ENCODE measurements at places on chromosomes 6 and 20.

DNA sequence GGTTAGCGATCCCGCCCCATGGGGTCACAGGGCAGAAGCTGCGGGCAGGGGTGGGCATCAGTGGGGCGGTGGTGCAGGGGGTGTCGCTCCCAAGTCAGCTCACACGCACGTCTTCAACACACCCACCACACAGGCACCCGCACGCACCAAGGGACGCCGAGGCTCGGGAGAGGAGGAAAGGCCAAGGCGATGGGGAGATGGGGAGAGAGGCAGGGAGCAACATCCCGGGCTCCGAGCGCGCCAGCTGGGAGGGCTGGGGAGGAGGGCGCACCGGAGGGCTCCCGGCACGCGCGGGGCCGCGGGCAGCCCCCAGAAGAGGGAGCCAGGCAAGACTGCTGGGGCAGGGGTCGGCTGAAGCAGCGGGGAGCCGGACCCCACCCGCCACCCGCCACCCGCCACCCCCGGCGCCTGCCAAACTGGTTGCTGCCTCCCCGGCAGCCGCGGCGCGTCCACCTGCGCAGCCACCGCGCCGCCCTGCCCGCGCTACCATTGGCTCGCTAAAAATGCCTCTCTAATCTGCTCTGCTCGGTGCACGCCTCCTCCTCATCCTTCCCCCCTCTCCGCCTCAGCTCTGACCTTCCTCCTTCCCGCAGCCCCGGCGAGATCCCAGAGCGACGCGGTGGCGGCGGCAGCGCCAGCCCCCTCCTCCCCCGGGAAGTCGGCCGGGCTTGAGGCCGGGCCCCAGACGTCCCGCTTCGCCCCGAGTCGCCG, at the start of gene PACSIN1:
TSS of gene PACSIN1 (plus strand) at position 546 of the 711 bp plus-strand sequence. CDS start 60,230 bp downstream, outside the sequence.
- H3K36me3 ChIP-seq, result no peaks in the 10 kb centered on the region
- peak; percentile 92 for DNase-seq
- H3K4me3 ChIP-seq, result peak within 1 kb of the TSS; percentile 78
- peaks cover 6% of the 10 kb centered on the region for H3K27me3 ChIP-seq
- no peak within 1 kb of the TSS for H3K27ac ChIP-seq

GRCh38 chr20:4726710-4727397, 5.1 kb downstream of the PRND start:
- H3K4me1 ChIP-seq, result peaks cover 5% of the 10 kb centered on the region
- H3K4me3 ChIP-seq, result no peak overlapping the region
- no peak for DNase-seq
- H3K36me3 ChIP-seq, result no peaks in the 10 kb centered on the region
- H3K27me3 ChIP-seq, result no peaks in the 10 kb centered on the region

- no peaks in the 10 kb centered on the region for H3K4me1 ChIP-seq
- no peak overlapping the region for H3K27ac ChIP-seq
- no peaks in the 10 kb centered on the region for H3K27me3 ChIP-seq
- no peaks in the 10 kb centered on the region for H3K36me3 ChIP-seq
Measured at GRCh38 chr6:24195836-24196597, 70.0 kb downstream of the NRSN1 start.

DNA sequence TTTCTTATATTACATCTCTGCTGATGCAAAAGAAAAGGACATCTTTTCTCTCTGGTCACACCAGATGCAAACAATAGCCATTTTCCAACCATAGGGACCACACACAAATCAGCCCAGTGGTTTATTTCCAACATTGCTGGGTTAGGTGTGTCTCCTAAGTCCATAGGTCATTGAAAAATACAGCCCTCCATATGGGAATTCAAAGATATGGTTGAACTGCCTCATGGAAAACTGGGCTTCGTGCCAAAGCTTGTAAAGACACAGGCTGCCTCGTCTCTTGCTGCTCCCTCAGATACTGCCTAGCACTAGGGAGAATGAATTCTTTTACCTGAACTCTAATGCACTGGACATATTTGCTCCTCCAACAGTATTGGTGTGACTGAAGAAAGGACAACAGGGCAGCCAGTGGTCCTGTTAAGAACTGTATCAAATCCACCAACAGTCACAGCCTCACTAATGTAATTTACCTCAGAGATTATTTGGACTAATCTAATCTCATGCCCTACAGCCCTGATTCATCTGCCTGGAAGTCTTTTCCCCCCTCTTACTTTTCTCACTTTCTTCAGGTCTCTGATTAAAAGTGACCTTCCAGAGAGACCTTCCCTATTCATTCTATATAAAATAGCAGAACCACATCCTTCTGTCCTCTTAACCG, 48.3 kb upstream of the TBC1D32 start:
- no peak overlapping the region for H3K27ac ChIP-seq
- H3K27me3 ChIP-seq, result no peaks in the 10 kb centered on the region
- no peak for DNase-seq

DNA sequence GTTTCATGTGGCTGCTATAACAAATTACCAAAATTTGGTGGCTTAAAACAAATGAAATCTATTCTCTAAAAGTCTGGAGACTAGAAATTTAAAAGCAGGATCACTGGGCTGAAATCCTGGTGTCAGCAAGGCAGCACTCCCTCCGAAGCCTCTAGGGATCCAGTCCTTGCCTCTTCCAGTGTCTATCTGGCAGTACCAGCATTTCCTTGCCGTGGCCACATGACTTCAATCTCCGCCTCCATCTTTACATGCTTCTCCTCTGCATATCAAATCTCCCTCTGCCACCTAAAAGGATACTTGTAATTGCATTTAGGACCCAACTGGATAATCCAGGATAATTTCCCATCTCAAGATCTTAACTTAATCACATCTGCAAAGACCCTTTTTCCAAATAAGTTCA, 30.2 kb downstream of the ARHGAP18 start:
- peaks cover 5% of the 10 kb centered on the region for H3K4me1 ChIP-seq
- no peaks in the 10 kb centered on the region for H3K27me3 ChIP-seq
- H3K36me3 ChIP-seq, result no peaks in the 10 kb centered on the region
- no peak for DNase-seq
- no peak overlapping the region for H3K27ac ChIP-seq

GRCh38 chr20:64226686-64227580, 28.6 kb upstream of the PCMTD2 start:
- no peak overlapping the region for H3K4me3 ChIP-seq
- no peak overlapping the region for H3K27ac ChIP-seq
- peaks cover 13% of the 10 kb centered on the region for H3K4me1 ChIP-seq
- no peaks in the 10 kb centered on the region for H3K36me3 ChIP-seq
- DNase-seq, result no peak

- H3K4me3 ChIP-seq, result peak overlapping the region; percentile 82
- H3K36me3 ChIP-seq, result no peaks in the 10 kb centered on the region
- no peak overlapping the region for H3K27ac ChIP-seq
- no peaks in the 10 kb centered on the region for H3K4me1 ChIP-seq
- H3K27me3 ChIP-seq, result peaks cover 70% of the 10 kb centered on the region
Measured at GRCh38 chr6:83854001-83854501, 891 bp downstream of the RIPPLY2 start.

- peaks cover 57% of the 10 kb centered on the region for H3K27me3 ChIP-seq
- DNase-seq, result no peak
- H3K4me3 ChIP-seq, result no peak overlapping the region
- H3K4me1 ChIP-seq, result peaks cover 8% of the 10 kb centered on the region
- no peaks in the 10 kb centered on the region for H3K36me3 ChIP-seq
Measured at GRCh38 chr20:31966991-31967655, 828 bp upstream of the XKR7 start.

DNA sequence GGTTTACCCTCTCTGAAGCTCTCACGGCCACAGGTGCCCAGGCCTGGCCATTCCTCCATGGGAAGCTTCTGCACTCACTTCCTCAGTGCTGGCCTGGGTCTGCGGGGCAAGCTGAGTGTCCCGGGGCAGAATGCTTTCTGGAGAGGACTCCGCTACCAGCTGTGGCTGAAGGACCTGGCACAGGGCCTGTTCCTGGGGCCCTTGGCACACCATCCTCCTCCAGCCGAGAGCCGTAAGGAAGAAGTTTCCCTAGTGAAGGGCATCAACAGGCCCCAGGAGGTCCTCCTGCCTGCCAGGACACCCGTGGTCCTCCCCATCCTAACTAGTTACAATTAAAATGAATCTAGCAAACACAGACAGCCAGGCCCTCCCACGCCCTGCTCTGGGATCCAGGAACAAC, 14.0 kb upstream of the KCNK15 start:
- H3K27ac ChIP-seq, result no peak overlapping the region
- DNase-seq, result no peak
- no peaks in the 10 kb centered on the region for H3K27me3 ChIP-seq
- no peaks in the 10 kb centered on the region for H3K36me3 ChIP-seq

DNA sequence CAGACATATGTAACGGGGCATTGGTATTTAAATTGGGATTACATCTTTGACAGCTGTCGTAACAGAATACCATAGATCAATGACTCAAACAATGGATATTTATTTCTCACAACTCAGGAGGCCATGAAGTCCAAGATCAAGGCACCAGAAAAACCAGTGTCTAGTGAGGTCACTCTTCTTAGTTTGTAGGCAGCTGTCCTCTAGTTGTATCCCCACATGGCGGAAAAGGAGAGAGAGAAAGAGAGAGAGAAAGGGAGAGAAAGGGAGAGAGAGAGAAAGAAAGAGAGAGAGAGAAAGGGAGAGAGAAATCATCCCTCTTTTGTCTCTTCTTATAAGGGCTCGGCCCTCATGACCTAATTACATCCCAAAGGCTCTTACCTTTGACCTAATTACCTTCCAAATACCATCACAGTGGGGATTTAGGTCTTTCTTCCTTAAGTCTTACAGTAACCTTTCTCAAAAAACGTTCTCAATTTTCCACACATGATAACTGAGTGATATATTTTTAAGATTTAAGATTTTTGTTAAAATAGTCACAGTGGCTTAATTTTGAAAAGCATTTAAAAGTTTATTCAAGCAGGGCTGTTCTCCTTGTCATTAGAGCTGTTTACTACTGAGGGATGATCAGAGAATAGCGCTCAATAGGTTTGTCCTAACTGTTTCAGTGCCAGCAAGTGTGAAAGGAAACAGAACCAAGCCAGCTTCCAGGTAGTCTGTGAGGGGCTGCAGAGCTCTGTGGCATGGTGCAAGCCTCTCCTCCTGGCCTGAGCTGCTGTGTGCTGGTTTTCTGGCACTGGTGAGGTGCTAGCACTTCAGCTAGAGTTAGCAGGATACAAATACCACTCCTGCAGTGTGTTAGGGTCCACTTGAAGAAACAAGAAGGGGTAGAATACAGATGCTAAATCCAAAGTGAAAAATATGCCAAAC, 79.0 kb downstream of the IMPG1 start:
- H3K4me3 ChIP-seq, result no peak overlapping the region
- DNase-seq, result peak; percentile 65
- H3K27me3 ChIP-seq, result no peaks in the 10 kb centered on the region
- H3K27ac ChIP-seq, result no peak overlapping the region

GRCh38 chr6:5855787-5856470, 150.8 kb downstream of the NRN1 start:
- H3K27ac ChIP-seq, result peak overlapping the region; percentile 70
- H3K4me1 ChIP-seq, result no peaks in the 10 kb centered on the region
- H3K36me3 ChIP-seq, result no peaks in the 10 kb centered on the region
- H3K27me3 ChIP-seq, result peaks cover 50% of the 10 kb centered on the region

DNA sequence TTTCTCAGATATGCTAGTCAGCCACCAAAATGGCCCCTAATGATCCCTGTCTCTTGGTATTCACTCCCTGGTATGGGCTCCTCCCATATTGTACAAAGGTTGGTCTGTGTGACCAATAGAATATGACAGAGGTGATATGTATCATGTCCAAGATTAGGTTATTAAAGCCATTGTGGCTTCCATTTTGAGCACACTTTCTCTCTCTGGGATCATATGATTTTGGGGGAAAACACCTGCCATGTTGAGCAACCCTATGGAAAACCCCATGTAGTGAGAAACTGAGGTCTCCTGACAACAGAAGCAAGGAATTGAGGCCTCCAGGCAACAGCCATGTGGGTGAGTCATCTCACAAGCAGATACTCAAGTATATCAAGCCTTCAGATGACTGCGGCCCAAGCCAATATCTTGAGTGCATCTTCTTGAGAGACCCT, 7.1 kb upstream of the ZNF318 start:
- peaks cover 27% of the 10 kb centered on the region for H3K27me3 ChIP-seq
- H3K4me1 ChIP-seq, result peaks cover 3% of the 10 kb centered on the region
- no peak overlapping the region for H3K27ac ChIP-seq
- no peak for DNase-seq

DNA sequence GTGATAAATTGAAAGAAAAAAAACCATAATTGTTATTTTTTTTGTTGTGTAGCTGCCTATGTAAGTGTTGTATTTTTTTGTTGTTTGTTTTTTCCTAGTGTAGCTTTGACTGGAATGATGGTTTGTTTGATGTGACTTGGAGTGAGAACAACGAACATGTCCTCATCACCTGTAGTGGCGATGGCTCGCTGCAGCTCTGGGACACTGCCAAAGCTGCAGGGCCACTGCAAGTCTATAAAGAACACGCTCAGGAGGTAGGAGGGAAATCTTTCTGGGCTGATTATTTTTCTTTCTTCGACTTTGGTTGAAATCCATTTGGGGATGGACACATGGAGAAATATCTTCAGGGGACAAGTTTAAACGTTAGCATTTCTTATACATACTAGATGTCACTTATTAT, 3.8 kb downstream of the PEX7 start:
- no peak overlapping the region for H3K4me3 ChIP-seq
- H3K36me3 ChIP-seq, result peaks cover 35% of the 10 kb centered on the region
- no peak for DNase-seq
- H3K27ac ChIP-seq, result no peak overlapping the region
- no peaks in the 10 kb centered on the region for H3K4me1 ChIP-seq

DNA sequence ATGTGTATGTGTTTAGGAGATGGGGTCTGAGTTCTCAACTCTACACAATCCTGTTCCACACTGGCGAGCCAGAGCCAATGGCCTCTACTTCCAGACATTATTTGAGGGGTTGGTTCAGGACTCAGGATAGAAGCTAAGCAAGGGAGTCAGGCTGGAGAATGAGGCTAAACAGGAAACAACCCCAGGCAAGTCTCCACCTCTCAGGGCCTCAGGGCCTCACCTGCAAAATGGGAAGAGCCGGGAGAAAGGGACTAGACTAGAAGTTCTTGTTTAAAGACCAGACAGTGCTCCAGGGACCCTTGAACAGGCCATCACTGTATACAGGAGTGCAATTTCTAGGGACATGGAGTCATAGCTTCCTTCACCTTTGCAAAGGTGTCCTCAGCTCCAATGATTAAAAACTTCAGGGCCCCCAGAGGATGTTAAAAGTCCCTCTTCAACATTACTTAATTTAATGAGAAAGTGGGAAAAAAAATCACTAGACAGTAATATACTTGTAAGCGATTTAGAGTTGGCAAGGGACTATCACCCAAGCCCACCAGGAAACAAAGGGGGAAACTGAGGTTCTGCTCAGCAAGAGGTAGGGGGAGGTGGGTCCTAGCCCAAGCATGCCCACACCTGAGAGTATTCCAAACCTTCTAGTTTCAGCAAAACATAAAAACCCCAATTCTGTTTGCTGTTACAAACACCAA, 41.7 kb downstream of the ZMYND8 start:
- no peak for DNase-seq
- no peak overlapping the region for H3K4me3 ChIP-seq
- no peaks in the 10 kb centered on the region for H3K27me3 ChIP-seq
- H3K36me3 ChIP-seq, result peaks cover 51% of the 10 kb centered on the region
- peak overlapping the region; percentile 26 for H3K27ac ChIP-seq

GRCh38 chr20:415820-416322, 7.8 kb downstream of the RBCK1 start:
- no peak for DNase-seq
- peaks cover 28% of the 10 kb centered on the region for H3K36me3 ChIP-seq
- H3K4me3 ChIP-seq, result no peak overlapping the region
